ENCODE measurements at places on chromosomes 7 and 10. TPM values are rescaled to one million over a fixed set of nuclear protein-coding genes. Genes with fewer than 3 reads are reported as not detected.

Gene ZNF786
- 8.0 TPM for total RNA-seq

Gene SPDYE1
- not detected for total RNA-seq

DNA sequence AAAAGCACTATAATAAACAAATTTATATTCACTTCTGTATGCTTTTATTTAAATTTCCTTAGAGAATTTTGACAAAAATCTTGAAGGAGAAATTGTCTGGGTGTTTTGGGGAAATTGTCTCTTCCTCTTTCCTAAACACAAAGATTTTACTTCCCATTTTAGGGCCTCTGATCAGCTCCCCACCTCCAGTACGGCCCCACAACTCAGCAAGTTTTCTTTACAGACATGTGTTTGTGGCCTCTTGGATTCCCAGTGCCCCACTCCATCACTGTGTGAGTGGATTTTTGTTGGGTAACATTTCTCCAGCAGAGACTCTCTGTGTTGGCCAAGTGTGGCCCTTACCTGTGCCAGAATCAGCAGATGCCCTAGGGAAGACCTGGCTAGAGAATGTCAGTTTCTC, 182.8 kb upstream of the CDC14C start:
- DNase-seq, result no peak

GRCh38 chr10:32051926-32052325, 4.3 kb downstream of the KIF5B start:
- no peak for DNase-seq

Gene ADAM22
- total RNA-seq, result 7.9 TPM

DNA sequence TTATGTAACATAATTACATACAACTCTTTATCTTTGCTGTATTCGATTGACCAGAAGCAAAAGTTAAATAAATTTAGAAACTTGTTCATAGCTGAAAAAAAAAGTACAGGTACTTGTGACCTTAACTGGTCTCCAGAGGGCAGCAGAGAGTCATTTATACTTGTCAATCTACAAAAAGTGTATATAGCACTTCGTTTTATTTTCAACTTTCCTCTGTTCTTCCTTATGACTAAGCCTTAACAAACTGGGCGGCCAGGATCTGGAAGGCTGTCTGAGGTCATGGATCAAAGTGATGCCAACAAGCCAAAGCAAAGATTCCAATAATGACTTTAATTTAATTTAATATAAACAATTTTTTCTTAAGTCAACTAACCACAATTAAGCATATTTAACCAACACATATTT, 29.8 kb downstream of the C10orf67 start:
- no peak for DNase-seq

- DNase-seq, result no peak
These were observed 210.3 kb upstream of the TCF7L2 start for GRCh38 chr10:112739592-112740353.

GRCh38 chr10:18501198-18501597, 150.2 kb downstream of the NSUN6 start:
- DNase-seq, result no peak

DNA sequence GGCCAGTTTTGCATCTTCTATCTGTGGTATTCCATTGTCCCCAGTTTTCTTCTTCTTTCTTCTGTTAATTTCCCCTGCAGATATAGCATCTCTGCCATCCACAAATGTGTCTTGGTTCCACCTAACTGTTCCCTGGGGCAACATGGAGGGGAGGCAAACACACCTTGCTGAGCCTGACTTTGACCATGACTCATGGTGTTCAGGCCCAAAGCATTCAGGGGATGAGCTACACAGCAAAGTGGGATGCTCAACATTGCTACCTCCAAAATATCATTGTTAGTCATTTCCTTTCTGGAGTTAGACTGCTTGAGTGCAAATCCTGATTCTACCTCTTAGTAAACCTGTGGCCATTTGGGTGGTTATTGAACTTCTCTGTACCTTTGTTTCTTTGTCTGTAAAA, 542.7 kb downstream of the LRMDA start:
- no peak for DNase-seq

DNA sequence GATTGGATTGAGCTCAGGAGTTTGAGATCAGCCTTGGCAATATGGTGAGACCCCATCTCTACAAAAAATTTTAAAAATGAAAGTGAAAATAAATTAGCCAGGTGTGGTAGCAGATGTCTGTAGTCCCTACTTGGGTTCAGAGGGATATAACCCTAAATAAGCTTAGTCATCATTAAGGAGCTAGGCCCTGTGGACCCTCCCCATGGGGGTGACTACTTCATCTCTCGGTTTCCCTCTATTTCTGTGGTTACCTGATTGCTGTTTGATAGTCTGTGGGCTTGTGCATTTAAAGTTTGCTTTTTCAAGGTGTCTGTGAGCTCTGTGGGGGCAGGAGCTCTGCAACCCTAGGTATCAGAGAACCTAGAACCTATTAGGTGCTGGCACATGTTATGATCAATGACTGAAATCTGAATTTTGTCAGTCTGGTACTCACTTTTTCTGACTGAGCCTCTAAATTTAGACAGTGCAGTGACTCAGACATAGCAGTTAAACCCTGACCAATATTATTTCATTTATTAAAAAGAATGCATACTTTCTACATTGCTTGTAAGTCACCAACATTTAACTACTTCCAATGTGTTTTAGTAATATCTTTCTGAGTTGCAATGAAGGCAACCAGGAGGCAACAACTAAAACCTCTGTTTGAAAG, 8.1 kb upstream of the CUZD1 start:
- DNase-seq, result no peak

GRCh38 chr10:92914478-92915325, 66.4 kb downstream of the EXOC6 start:
- DNase-seq, result no peak

Gene AKR1B15
- not detected for total RNA-seq

Measured in kidney (tissue), 22 donors.